ENCODE measurements at places on chromosomes 7 and 10. TPM values are rescaled to one million over a fixed set of nuclear protein-coding genes. Genes with fewer than 3 reads are reported as not detected.

- DNase-seq, result no peak
These were observed 27.6 kb upstream of the FAM204A start for GRCh38 chr10:118369641-118370205.

DNA sequence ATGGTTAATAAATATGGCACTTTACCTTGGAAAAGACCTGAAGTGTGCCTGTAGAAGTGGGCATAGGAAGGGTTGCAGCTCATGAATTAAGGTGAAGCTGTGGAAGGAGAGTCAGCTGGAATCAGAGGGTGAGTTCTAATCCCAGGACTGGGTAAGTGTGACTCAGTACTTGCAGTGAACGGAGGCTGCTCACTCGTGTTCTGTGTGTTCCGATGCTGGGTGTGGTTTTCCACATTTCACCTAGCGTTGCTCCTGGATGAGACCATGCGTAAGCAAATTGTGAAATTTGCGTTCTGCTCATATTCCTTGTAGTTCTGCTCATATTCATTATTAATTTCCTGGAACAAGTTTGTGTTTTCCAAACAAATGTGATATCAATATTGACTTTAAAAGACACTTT, 22.4 kb upstream of the TMEM236 start:
- no peak for DNase-seq

- no peak for DNase-seq
These were observed 104.7 kb downstream of the CPXM2 start for GRCh38 chr10:123786896-123787295.

GRCh38 chr7:7220821-7221220, 38.5 kb downstream of the C1GALT1 start:
- no peak for DNase-seq

DNA sequence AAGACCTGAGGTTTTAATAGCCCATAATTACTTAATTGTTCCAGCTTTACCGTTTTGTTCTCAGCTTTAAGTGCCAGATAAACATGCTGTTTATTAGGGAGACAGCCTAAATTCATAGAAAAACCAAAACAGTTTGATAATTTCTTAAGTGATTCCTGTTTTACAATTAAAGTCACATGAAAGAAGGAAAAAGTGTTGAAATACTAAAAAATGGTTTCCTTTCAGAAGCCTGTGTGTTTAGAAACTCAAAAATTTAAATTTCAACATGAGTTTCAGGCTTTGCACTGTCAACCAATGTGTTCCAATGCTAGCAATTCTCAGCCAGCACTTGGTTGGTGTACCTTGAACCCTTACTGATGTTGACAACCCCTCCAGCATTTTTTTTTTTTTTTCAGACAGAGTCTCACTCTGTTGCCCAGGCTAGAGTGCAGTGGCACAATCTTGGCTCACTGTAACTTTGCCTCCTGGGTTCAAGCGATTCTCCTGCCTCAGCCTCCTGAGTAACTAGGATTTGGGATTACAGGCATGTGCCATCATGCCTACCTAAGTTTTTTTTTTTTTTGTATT, 135.3 kb downstream of the ICA1 start:
- DNase-seq, result no peak

DNA sequence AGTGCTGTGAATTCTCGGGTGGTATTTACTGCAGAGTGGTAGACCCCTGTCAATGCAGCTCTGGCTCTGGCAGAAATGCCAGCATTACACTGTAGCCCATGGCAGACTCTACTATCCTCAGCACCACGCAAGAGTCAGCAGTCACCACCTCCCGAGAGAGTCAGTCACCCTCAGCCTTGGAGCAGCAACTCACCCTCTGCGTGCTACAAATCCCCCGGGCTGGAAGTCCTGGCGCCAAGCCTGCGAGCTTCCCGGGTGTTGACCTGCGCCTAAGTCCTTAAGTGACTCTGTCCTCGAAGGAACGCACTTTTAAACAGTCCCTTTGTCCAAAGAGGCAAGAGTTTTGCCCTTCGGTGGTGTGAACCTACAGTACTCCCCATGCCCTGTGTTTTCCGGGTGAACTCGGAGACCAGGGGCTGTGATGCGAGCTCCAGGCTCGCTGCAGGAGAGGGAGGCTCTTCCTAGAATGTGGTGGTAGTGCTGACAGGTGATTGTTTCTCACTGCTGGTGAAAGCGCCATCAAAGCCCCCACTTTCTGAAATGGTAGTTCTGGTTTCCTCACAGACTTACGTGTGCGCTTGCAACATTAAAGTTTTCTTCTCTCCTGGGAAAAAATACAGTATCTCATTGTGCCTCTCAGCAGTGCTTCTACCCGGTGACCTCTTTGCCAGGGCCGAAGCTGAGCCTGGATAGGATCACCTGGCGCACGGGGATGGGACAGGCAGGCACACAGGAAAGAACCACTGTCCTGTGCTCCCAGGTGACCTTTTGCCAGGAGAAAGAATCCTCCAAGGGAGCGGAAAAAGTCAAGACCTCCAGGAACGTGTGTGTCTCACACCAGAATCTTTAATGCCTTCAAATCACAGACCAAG, 33.1 kb upstream of the MBL2 start:
- no peak for DNase-seq

DNA sequence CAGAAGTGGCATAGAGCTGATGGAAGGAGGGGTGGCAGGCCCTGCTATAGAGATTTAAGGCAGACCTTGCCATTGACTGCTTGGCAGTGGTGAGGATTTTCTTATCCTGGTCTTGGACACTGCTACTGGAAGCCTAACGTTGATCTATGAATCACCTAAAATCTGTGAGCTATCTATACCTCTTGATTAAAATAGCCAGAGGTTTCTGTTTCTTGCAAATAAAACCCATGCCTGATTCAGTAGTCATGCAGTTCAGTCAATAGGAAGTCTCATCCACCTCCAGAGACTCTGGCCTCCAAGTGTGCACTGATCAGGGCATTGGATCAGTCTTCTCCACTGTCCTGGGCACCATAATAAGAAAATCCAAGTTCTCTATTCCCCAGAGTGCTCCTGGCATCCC, 286.5 kb downstream of the PTEN start:
- DNase-seq, result no peak

DNA sequence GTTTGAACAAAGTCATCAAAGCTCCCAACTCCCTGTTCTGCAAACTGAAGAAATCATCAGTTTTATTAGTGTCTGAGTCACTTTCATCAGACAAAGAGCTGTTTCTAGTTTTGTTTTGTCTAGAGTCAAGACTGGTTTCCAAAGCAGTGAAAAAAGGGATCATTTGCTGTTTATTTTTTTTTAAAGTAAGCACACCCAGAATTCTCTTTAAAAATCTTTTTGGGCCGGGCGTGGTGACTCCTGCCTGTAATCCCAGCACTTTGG, 972.0 kb upstream of the CELF2 start:
- no peak for DNase-seq

CACNA2D1 gene
- 24.8 TPM for polyA plus RNA-seq

DYNC1I1 gene
- polyA plus RNA-seq, result 0.61 TPM

GCK gene
- 3.6 TPM for polyA plus RNA-seq

CHN2 gene
- 14.3 TPM for polyA plus RNA-seq

SLC26A3 gene
- 0.38 TPM for polyA plus RNA-seq

LAMB1 gene
- polyA plus RNA-seq, result 730 TPM

PRR15 gene
- 4.5 TPM for polyA plus RNA-seq

LRRC18 gene
- 0.22 TPM for polyA plus RNA-seq

SLC16A12 gene
- 34.1 TPM for polyA plus RNA-seq

ACSL5 gene
- 3.7 TPM for polyA plus RNA-seq

Data from right renal cortex interstitium (tissue), 3 donors.